ENCODE measurements at places on chromosomes 13 and 19.
A peak's percentile ranks its signal among the peaks of the same experiment; 100 is the strongest.

GRCh38 chr13:80555796-80556678 is 215.1 kb upstream of the SPRY2 start:
- DNase-seq = peak; percentile 53

DNA sequence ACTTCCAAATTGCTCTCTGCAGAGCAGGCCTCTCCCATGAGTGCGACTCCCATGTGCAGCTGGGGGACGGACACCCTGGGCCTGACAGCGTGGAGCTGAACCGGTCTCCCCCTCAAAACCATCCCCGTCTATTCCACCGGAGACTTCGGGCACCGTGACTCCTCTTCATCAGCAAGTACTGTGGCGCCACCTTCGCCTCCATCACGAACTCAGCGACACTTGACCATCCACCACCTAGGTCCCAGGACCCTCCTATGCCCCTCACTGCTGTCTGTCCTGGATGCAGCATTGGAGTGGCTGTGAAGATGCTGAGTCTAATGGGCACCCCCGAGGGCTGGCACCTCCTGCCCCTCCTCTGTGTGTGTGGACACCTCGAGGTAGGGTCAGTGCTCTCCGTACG is 20.6 kb downstream of the CILP2 start:
- no peak for DNase-seq

DNA sequence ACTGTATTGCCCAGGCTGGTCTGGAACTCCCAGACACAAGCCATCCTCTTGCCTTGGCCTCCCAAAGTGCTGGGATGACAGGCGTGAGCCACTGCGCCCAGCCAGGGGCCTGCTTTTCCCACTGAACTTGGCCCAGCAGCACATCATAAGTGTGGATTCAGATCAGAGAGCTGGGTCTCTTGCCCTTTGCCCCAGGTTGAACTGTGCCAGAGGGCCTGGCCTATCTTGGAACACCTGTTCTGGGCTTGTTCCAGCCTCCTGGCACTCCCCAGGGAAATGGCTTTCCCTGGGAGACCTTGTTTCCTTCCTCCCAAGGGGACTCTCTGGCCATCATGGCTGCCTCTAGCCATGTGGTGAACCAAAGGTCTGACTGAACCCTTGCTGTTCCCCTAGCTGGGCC is 3.4 kb downstream of the CC2D1A start:
- no peak for DNase-seq

- peak; percentile 44 for DNase-seq
Measured at GRCh38 chr13:66425741-66426140, 804.4 kb downstream of the PCDH9 start.

- DNase-seq = no peak
Measured at GRCh38 chr19:51367255-51367564, 1.0 kb upstream of the ETFB start.

DNA sequence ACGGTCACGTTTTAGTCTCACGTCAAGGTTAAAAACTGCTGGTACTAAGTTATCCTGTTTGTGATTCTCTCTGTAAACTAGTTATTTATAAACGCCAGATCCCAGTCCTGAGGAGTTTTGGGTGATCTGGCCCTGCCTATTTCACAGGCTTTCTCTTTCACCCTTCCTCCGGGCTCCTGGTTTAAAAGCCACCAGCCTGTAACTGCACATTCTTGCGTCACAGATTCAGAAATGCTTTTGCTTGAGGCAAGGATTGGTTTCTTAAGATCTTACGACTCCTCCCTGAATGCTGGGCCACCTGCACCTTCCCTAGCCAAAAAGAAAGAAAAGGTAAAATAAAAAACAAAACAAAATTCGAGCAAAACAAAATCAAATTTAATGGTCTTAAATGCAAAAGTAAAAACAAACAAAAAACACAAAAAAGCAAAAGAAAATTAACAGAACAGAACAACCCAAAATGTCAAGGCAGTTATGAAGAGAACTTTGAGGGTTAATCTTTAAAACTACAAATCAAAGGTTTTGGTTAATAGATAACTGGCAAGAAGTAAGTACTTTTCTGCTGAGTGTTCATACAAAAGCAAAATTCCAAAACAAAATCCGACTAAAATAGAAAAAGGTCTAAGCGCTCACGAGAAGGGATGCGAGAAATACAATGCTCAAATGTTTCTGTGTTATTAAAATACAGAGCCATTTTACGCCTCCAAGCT is 18.6 kb upstream of the TIMM44 start:
- DNase-seq = no peak

GRCh38 chr13:110816500-110816899 is 98.4 kb downstream of the ANKRD10 start:
- no peak for DNase-seq

- DNase-seq = no peak
Measured at GRCh38 chr19:12450844-12451243, 10.0 kb upstream of the ZNF443 start.

DNA sequence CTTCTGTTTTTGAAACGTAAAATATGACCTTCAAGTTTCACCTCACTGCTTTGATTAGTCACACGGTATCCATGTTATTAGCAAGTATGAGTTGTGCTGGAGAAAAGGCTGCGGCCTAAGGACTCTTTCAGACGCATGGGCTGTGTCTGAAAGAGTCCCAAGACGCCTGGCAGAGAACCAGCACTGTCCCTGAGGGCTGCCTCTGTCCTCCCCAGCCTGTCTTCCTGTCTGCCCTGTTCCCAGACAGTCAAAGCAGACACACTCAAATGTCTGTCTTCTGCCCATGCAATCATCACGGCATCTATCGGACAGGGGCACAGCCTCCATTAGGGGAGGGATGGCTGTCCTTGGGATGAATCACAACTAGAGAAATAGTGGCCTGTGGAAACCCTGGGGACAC is 65.5 kb downstream of the DPY19L3 start:
- peak; percentile 12 for DNase-seq

DNA sequence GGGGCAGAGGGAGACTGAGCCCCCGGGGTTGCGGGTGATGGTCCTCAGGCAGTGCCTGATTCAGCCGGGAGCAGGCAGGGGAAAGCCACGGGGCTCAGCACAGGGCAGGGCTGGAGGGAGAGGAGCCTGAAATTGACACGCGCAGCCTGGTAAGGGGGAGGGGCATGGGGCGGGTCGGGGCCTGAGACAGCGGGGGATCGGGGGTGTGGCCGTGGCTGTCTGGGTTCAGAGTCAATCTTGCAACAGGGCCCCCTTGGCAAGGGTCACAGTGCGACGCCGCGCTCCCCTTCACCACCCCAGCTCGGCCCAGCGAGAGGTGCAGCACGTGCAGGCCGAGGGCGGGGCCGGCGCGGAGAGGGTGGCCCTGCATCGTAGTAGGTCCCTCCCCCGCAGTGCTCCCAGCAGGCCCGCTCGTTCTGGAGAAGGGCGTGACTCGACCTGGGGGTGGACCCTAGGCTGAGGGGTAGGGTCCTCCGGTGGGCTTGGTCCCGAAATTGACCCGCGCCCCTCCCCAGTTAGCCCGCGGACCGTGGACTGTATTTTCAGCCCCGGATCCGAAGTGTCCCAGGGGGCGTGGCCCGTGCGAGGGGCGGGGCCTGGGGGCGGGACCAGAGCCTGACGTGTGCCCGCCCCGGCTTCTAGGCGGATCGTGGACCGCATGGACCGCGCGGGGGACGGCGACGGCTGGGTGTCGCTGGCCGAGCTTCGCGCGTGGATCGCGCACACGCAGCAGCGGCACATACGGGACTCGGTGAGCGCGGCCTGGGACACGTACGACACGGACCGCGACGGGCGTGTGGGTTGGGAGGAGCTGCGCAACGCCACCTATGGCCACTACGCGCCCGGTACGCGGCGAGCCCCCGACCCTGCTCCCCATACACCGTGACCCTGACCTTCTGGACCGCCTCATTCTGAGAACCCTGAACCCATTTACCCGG is 6.0 kb downstream of the RCN3 start:
- peak; percentile 79 for DNase-seq
